ENCODE measurements at places on chromosomes 6 and 20. TPM values are rescaled to one million over a fixed set of nuclear protein-coding genes. Genes with fewer than 3 reads are reported as not detected.

The CLVS2 gene
- total RNA-seq = not detected

The ADGRF5 gene
- total RNA-seq = not detected

The PPP1R16B gene
- total RNA-seq = 0.27 TPM

The COX4I2 gene
- not detected for total RNA-seq

The ACTL10 gene
- total RNA-seq = not detected

The MMS22L gene
- total RNA-seq = 8.4 TPM

The PRRT1 gene
- total RNA-seq = 0.74 TPM

The PAK5 gene
- total RNA-seq = not detected
